ENCODE measurements at places on chromosomes 12 and 14.

DNA sequence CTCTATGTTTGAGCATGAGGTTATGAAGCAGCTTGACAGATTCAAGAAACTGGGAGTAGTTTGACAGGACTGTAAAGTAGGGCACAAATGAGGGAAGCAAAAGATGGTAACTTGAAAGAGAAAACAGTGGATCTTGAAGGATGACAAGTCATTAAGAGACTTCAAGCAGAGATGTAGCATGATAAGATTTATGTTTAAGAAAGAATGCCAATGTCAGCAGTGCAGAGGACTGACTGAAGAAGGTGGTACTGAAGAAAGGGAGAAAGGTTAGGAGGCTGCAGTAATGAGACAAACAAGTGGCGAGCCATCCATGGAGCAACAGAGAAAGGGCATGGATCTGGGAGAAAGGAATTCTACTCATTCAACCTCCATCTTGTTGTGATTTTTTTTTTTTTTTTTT, 120.2 kb upstream of the RAP1B start:
- DNase-seq, result no peak

GRCh38 chr14:79473651-79474050, 737.7 kb downstream of the DIO2 start:
- DNase-seq, result no peak

DNA sequence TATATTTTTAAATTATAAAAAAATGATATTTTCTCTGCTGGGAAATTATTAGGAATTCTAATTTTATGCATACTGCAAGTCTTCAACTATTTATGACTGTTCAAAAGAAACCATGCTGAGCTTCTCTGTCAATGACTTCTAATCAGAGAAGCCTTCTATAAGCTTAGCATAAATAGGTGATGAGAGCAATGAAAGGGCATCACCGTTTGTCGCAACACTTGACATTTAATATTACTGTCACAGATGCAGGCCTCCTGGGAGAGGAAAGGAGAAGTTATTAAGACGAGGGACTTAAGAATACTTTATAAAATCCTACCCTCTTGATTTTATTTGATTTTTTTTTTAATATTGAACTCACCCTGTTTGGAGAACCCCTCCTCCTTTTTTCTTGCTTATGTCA, 69.8 kb downstream of the CAPZA3 start:
- no peak for DNase-seq

- no peak for DNase-seq
These were observed 133.4 kb downstream of the RFLNA start for GRCh38 chr12:124428136-124428791.

GRCh38 chr14:99258876-99259726, 12.9 kb downstream of the BCL11B start:
- peak; percentile 74 for DNase-seq

GRCh38 chr12:14514946-14515345, 52.7 kb downstream of the PLBD1 start:
- no peak for DNase-seq

GRCh38 chr14:91380610-91381371, 36.8 kb downstream of the CCDC88C start:
- DNase-seq, result peak; percentile 87

DNA sequence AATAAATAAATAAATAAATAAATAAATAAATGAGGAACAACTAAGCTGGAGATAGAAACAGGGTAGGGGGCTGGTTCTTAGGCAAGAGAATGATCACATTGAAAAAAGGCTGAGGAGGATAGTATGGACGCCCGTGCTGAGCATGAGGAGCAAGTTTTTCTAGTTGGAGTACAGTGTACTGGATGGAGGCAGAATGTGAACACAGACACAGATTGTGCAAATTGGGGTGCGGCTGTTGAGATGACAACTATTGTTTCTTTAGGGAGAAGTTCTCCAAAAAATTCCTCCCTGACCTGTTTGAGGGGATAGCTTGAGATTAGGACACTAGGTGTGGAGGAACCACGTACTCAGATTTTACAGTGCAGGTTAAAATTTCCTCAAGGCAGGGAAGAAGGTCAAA, 979 bp upstream of the BIN2 start:
- DNase-seq, result no peak

DNA sequence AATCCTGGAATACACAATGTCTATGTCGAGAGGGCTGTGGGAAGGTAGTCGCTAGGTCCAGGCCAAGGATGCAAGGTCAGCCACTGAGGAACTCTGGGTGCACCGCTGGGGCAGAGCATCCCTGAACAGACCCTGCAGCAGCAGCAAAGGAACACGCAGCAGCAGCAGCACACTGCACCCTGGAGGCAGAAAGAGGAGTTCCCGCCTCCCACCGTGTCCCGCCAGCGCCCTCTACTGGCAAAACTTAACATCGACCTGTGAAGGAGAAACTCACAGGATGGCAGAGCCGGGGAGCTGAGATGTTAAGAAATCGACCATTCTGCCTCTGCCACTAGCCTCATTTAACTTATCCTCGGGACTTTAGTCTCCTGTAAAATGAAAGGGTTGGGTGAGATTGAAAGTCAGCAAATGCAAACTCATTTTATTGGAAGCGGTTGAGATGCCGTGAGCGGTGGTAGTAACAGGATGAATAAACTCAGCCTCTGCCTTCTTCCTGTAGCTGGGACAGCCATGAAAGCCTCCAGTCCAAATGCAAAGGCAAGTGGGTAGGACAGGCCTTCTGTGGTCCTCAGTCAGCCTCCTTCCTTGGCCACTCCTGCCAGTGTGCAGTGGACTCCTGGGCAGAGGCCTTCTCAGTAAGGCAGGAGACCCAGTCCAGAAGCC, 45.6 kb downstream of the STAB2 start:
- DNase-seq, result peak; percentile 41

GRCh38 chr12:64395739-64396138, 5.2 kb upstream of the C12orf56 start:
- peak; percentile 40 for DNase-seq

DNA sequence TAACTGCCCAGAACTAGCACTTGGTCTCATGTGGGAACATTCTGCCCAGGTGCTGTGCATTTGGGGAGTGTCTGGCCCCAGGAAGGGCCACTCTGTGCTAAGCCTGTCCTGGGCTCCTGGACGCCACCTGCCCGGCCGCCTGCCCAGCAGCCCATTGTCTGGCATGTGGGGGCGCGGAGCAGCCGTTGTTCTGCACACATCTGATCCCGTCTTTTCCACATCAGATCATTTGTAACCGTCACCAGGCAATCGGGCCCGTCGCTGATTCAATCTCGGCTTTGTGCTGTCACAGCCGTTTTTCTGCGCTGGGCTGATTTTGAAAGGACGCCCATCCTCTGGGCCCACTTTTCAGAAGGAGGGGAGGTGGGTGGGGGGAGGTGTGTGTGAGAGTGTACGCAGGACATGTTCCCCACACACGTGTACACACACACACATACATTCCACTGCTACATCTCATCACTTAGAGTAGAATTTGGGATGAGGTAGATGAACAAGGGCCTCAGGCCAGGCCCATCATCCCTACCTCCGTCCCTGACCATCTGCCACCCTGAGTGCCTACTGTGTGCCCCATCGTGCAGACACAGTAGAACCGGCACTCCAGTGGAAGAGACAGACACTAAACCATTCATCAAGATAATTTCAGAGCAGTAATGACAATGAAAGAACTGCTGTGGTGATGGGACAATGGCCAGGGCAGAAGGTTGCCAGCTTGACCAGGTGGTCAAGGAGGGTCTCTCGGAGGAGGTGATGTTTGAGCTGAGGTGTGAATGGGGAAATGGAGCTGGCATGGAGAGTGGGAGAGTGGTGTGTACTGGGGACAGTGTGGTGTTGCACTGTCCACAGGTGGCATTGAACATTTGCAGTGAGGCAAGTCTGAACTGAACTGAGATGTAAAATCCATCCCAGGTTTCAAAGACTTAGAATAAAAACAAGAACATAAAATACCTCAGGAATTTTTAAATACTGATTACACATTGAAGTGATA, 19.0 kb downstream of the FAM222A start:
- no peak for DNase-seq

- no peak for DNase-seq
These were observed 38.1 kb downstream of the SDR9C7 start for GRCh38 chr12:56896082-56896481.

DNA sequence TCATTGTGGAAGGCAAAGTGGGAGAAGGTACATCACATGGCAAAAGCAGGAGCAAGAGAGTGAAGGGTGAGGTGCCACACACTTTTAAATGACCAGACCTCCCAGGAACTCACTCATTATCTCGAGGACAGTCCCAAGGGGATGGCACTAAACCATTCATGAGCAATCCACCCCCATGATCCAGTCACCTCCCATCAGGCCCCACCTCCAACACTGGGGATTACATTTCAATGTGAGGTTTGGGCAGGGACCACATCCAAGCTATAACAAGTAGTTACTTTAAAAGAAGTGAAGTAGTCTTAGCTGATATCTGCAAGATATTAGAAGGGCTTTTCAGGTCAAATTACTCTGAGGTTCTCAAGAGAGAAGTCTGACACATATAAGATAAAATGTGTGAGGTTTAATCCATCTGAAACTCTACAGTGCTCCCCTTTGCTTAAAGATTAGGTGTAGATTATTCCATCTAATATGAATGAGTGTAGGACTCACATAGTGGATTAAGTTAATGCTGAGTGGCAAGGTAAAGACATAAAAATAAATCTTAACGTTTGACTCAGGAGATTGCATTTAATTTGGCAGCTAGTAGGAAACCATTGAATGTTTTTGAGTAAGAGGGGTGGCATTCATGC, 130.8 kb downstream of the TMX1 start:
- DNase-seq, result no peak

GRCh38 chr12:18139989-18140596, 50.1 kb upstream of the RERGL start:
- DNase-seq, result peak; percentile 70

GRCh38 chr14:101462726-101463565, 98.3 kb upstream of the DIO3 start:
- DNase-seq, result no peak

DNA sequence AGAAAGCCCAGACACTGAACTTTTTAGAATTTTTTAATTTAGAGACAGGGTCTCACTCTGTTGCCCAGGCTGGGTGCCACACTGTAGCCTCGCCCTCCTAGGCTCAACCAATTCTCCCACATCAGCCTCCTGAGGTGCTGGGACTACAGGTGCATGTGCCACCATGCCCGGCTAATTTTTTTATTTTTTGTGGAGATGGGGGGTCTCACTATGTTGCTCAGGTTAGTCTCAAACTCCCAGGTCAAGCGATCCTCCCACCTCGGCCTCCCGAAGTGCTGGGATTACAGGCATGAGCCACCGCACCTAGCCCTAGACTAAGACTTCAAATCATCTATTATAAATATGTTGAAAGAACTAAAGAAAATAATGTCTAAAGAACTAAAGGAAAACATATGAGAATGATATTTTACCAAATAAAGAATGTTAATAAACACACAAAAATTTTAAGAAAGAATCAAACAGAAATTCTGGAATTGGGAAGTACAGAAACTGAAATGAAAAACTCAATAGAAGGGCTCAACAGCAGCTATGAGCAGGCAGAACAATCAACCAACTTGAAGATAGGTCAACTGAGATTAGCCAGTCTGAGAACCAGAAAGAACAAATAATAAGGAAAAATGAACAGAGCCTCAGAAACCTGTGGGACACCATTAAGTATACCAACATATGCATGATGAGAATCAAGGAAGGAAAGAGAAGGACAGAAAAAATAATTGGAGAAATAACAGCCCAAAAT, 26.2 kb upstream of the AP4S1 start:
- DNase-seq, result no peak

DNA sequence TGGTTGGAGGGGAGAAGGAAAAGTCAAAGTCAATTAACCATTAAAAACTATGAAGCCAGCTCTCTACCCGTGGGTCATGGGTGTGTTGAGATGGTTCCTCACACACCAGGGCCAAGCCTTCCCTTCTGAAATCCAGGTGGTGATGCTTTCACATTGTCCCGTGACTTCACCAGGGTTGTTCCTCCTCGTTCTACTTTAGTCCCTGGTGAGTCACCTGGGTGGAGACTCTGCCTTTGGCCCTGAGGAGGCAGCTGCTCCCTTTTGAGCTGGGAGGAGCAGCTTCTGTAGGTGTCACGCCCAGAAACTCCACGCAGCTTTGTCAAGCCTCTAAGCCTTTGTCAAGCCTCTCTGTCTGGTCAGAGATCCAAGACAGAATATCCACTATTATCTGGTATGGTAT, 348.3 kb downstream of the BMP4 start:
- no peak for DNase-seq

DNA sequence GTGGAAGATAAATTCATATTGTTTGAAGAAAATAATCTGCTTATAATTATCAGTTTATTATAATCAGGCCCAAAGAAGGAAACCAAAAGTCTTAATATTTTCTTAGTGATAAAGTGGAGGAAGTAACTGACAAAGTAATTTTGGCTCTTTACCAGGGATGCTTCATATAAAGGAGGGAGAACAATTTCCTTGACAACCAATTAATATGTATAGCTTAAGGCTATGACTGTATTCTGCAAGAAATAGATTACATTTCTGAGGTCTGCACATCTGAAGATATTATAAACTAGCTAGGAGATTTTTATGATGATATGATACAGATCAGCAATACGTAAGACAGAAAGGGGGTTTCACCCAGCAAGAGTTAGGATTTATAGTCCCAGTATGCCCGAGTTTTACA, 90.8 kb downstream of the BICD1 start:
- DNase-seq, result no peak

- no peak for DNase-seq
These were observed 834 bp downstream of the COCH start for GRCh38 chr14:30874999-30875787.

DNA sequence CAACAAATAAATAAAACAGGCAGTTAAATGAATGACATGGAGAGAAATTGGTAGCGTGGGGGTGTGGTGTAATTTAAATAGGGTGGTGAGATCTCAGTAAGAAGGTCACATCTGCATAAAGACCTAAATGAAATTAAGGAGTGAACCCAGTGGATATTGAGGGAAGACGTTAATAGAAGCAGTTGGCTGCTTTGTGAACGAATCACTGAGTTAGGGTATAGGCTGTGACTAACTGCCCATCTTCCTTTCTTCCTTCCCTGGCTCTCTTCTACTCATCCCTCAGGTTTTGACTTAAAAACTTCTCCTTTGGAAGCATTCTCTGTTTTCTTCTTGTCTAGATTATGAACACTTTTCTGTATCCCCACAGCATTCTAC, 64.7 kb downstream of the BTG1 start:
- no peak for DNase-seq

GRCh38 chr12:89185889-89186288, 166.4 kb downstream of the DUSP6 start:
- DNase-seq, result no peak

GRCh38 chr12:29739279-29739991, 44.3 kb downstream of the TMTC1 start:
- no peak for DNase-seq

- no peak for DNase-seq
These were observed 394.1 kb downstream of the BCAT1 start for GRCh38 chr12:24554612-24555295.

Data from muscle of leg (tissue), 16 donors.